ENCODE measurements at places on chromosomes 7 and 10.
A peak's percentile ranks its signal among the peaks of the same experiment; 100 is the strongest.

- DNase-seq = no peak
These were observed 2.7 kb downstream of the CYP3A5 start for GRCh38 chr7:99677013-99677647.

DNA sequence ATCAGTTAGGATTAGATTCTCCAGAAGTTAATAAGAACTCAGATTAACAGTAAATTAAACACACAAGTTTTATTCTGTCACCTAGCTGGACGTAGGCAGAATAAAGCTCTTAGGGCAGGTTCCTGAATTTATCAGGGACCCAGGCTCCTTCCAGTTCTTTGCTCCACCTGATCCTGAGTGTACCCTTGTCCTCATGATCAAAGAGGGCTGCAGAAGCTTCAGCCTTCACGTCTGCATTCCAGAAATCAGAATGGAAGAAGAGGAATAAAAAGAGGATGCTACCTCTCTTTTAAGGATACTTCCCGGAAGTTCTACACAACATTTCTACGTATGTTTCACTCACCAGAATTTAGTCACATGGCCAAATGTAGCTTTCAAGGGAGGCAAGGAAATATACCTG, 1.7 kb upstream of the GSAP start:
- DNase-seq = no peak

DNA sequence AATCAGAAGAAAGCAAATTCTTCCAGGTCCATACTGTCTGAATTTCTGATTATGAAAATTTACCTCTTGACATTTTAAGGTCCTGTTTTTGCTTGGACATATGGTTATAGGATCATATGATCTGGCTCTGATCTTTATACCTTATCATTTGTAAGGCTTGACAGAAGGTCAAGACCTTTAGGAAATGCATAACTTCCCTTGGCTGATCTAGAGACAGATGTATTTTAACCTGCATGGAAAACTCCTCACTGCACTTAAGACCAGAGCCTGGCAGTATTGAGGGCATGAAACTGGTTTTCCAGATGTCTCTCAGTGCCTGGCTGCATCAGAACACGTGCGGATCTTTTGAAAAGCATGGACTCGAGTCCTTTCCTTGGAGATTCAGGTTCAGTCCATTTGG, 55.9 kb downstream of the TRRAP start:
- DNase-seq = no peak

GRCh38 chr7:16422917-16423316, 1.6 kb upstream of the CRPPA start:
- no peak for DNase-seq

DNA sequence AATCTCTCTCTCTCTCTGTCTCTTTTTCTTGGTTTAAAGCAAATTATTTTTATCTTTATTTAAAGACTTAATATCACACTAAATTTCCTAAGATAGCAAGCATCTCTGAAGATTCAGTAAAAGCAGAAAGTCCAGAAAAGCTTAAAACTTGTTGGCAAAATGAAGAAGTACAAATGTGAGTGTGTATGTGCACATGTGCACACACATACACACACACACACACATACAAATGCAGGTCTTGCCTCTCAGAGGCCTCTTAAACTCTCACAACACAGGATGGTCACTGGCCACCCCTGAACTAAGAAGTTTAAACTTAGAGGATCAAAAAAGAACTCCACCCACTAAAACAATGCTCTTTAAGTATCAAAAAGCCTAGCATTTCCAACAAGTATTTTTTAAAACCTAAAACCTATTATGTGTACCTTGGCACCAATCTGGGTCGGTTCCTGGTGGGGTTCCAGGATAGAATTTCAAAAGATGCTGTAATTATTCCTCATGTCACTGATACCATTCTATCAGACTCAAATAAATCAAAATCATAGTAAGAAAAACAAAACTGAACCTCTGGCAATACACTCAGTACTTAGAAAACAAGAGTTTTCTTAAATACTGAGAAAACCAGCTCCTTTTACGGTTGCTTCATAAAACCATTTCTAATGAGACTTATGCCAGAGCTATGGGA, 55.0 kb downstream of the SORBS1 start:
- no peak for DNase-seq

GRCh38 chr10:28628184-28628893, 49.0 kb upstream of the BAMBI start:
- peak; percentile 20 for DNase-seq

- no peak for DNase-seq
These were observed 17.8 kb downstream of the SCD start for GRCh38 chr10:100364735-100365391.

- no peak for DNase-seq
These were observed 114.8 kb upstream of the ADO start for GRCh38 chr10:62689712-62690111.

DNA sequence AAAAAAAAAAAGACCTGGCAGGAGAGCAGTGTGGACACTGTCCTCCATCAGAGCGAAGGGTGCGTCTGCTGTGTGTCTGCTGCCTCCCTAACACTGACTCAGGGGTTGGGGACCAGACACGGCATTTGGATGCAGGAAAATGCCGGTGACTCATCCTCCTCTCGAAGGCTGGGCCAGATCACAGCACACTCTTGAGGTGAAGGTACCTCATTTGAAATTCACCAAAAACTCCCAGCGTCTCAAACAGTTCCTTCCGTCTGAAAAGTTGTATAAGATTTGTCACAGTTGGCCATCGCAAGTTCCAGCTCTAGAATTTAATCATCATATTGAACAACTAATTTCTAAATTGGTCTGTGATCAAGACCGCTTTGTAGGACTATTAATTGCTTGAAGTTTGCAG, 118.1 kb upstream of the LYZL2 start:
- DNase-seq = no peak

DNA sequence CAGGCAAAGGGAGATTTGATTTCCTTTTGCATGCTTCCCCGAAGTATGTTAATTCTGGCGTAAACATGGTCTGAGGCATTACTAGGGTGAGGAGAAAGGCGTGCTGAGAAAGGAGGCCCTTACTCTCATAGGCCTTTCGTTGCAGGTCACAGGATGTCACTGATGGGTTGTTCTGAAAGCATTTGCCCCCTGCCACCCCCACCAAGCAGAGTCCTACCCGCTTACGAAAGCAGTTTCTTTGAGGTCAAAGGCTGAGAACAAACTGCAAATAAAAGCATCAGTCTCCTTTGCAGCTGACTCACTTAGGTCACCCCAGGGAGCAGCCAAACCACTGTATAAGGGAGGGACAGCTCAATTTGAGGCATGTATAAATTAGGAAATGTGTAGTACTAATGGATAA, 57.1 kb downstream of the BPGM start:
- no peak for DNase-seq

GRCh38 chr10:11194859-11195586, 177.4 kb downstream of the CELF2 start:
- no peak for DNase-seq

- DNase-seq = no peak
These were observed 5.1 kb downstream of the ZNF680 start for GRCh38 chr7:64557601-64558322.

- DNase-seq = no peak
These were observed 343.9 kb upstream of the COBL start for GRCh38 chr7:51660516-51660915.

- DNase-seq = no peak
These were observed 74.3 kb upstream of the FAM20C start for GRCh38 chr7:117836-118614.

DNA sequence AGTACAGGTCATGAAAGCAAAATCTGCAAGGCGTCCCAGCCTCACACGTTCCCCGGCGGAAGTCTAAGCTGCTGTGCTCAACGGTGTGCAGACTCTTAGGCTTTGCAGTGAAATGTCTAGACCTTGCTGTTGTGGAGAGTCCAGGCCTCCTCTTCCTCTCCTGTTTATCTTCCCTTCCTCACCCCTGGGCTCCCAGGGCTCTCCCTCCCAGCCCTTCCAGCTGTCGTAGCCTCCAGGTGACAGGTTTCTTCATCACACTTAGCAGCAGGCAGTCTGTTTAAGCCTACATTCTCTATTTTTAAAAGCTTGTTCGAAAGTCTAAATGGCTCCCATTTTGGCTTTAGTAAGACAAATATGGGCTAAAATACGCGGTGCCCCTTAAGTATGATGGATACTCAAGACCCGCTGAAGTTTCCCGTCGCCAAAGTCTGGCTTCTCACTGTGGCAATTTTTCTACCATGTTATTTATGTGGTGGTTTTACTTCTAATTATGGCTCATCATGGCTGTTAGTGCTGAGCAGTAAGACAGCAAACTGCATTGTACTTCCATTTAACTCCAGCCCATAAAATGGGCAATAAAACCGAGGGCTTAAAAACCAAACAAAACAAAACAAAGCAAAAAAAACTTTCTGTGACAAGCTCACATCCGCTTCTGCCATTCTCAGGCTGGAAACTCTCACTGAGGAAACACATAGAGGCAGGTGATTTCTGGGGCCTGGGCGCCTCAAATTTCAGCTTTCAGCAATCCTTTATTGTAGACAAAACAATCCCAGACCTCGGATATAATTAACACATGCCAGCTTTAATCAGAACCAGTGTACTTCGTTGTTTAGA, 243.2 kb downstream of the SNX10 start:
- DNase-seq = no peak

DNA sequence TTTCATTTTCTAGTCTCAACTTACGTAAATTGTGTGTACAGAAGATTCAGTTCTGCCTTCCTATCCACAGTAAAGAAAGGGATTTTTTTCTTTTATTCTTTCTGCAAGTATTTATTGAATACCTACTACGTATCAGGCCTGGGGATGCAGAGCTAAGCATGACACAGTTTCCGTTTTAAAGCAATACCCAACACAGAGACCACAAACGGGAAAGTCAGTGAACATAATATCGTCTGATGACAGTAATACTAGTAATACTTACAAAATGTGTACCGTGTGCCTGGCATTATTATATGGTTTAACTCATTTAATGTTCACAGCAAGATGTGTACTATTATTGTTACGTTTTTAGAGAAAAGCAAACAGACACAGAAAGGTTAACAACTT, 22.4 kb downstream of the REEP3 start:
- no peak for DNase-seq

DNA sequence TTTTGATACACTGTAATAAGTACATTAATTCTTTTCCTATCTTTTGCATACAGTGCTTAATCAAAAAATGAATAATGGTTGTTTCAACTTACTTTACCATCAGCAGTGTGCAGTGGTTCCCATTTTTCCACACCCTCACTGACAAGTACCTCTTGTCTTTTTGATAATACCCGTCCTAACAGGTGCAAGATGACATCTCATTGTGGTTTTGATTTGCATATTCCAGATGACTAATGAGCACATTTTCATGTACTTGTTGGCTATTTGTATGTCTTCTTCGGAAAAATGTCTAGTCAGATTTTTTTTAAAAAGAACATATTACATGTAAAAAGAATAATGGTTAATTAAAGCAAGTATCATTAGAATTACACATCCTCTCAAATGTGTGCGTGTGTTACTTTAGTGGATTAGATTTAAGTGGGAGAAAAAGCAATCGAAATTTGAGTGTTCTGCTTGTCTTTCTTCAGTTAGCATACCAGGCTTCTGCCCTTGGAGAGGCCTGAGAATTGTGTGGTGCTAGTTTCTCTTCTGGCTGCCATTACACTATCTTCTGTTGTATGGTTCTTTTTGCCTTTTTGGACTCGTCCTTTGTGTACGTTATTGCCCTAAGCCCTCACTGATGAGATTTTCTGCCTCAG, 291.2 kb downstream of the AUTS2 start:
- DNase-seq = no peak

- no peak for DNase-seq
These were observed 38.8 kb downstream of the ERLIN1 start for GRCh38 chr10:100146875-100147650.

GRCh38 chr10:118310822-118311221, 31.3 kb downstream of the FAM204A start:
- no peak for DNase-seq

DNA sequence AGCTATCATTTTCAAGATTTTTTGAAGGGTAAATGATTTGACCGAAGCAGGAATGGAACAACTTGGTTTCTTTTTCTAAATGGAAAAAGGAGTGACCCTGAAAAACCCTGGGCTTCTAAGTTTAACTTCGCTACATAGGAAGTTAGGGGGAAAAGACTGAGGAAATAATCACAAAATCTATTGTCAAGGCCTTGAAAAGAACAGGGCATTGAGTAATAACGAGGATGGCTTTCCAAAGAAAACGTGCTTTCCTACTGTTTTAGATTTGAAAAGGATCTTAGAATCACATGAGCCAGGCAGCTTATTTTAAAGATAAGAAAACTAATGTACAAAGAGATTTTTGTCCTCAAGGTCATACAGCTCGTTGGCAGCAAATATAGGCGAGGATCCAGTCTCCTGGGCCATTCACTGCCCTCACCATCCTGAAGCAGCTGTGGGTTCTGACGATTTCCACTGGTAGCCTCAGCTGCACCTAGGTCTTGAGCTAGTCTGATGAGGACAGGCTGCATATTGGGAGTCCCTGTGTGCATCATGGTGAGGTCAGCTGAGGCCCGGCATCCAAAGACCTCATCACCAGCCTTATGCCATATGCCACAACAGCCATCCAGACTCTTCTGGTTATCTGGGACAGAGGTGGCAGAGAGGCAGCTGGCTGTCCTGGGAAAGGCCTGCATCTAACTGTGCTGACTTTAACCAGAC, 384.7 kb upstream of the NRP1 start:
- no peak for DNase-seq

DNA sequence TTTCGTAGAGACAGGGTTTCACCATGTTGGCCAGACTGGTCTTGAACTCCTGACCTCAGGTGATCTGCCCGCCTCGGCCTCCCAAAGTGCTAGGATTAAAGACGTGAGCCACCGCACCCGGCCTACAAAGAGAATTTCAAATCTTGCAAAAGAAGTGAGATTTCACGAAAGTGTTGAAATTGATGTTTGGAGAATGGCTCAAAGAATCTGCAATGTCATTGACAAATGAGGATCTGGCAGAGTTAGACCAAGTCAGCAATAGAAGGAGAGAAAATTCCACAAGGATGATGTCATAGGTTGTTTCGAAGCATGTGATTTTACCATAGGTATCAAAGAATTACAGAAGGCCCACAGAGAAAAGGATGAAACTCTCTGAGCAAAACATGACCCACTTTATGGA, 71.7 kb downstream of the LYZL2 start:
- DNase-seq = no peak

DNA sequence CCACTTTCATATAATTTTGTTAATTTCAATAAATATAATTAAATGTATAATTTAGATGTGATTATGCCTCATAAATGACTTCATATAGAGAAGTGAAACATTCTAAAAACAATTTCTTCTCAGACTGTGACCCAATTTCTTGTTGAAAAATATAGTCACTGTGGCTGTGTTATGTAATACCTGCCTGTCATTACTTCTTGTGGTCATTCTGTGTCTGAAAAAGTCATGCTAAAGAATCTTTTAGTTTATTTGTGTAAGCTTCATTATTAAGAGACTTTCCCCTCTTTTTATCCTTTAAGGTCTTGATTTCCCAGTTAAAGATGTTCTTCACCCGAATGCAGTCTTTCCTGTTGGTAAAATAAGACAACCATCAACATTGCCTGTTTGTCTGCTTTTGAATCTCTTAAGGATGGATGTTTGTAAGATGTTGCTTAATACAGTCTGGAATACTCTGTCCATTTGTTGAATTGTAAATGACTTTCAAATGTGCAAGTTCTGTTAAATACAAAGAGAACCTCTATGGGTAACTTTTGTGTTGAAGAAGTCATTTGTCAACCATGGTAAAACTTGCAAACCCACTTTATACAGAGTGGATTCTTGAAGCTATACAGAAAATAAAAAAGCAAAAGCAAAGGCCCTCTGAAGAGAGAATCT, 16.0 kb downstream of the KAT6B start:
- DNase-seq = no peak
